Mononuclear cell (primary cell): ENCODE measurements at places on chromosomes 1 and 21. TPM values are rescaled to one million over a fixed set of nuclear protein-coding genes. Genes with fewer than 3 reads are reported as not detected.

Gene SLFNL1
- total RNA-seq, result 0.10 TPM

Gene TNFRSF1B
- 210 TPM for total RNA-seq

Gene SLC30A10
- not detected for total RNA-seq

Gene TEKT2
- 0.10 TPM for total RNA-seq

Gene CELA3A
- total RNA-seq, result not detected

Gene KRTAP13-1
- total RNA-seq, result not detected

Gene TNFRSF8
- 0.73 TPM for total RNA-seq

Gene FMOD
- total RNA-seq, result not detected

Gene RNU1-1
- total RNA-seq, result under 0.01 TPM

Gene G0S2
- 1,987 TPM for total RNA-seq

Gene ZNF684
- 4.1 TPM for total RNA-seq

Gene MKNK1
- total RNA-seq, result 25.4 TPM

Gene OR2L13
- total RNA-seq, result 0.21 TPM

Gene C1orf210
- not detected for total RNA-seq

Gene OLIG2
- 0.21 TPM for total RNA-seq

Gene TGFB2
- 0.31 TPM for total RNA-seq

Gene DISP1
- total RNA-seq, result 0.73 TPM

Gene CD1C
- total RNA-seq, result 12.8 TPM

Gene SH2D5
- total RNA-seq, result not detected

Gene C1orf56
- total RNA-seq, result 0.31 TPM

Gene ECM1
- 0.21 TPM for total RNA-seq

Gene PROK1
- not detected for total RNA-seq

Gene ISG15
- total RNA-seq, result 50.6 TPM

Gene NOL9
- total RNA-seq, result 73.4 TPM

Gene THEM5
- not detected for total RNA-seq

Gene RPL22
- 224 TPM for total RNA-seq

Gene ZNF670
- total RNA-seq, result 0.94 TPM

Gene KRTAP20-1
- not detected for total RNA-seq

Gene SLC26A9
- not detected for total RNA-seq

Gene ERICH3
- total RNA-seq, result under 0.01 TPM

Gene CFAP107
- total RNA-seq, result not detected

Gene OLFM3
- 0.10 TPM for total RNA-seq

Gene FCRL5
- 6.6 TPM for total RNA-seq

Gene ZC3H11A
- 160 TPM for total RNA-seq

Gene S100A7A
- total RNA-seq, result not detected
